Panc1 (cell line): ENCODE measurements at places on chromosomes 1 and 21.
A peak's percentile ranks its signal among the peaks of the same experiment; 100 is the strongest.

DNA sequence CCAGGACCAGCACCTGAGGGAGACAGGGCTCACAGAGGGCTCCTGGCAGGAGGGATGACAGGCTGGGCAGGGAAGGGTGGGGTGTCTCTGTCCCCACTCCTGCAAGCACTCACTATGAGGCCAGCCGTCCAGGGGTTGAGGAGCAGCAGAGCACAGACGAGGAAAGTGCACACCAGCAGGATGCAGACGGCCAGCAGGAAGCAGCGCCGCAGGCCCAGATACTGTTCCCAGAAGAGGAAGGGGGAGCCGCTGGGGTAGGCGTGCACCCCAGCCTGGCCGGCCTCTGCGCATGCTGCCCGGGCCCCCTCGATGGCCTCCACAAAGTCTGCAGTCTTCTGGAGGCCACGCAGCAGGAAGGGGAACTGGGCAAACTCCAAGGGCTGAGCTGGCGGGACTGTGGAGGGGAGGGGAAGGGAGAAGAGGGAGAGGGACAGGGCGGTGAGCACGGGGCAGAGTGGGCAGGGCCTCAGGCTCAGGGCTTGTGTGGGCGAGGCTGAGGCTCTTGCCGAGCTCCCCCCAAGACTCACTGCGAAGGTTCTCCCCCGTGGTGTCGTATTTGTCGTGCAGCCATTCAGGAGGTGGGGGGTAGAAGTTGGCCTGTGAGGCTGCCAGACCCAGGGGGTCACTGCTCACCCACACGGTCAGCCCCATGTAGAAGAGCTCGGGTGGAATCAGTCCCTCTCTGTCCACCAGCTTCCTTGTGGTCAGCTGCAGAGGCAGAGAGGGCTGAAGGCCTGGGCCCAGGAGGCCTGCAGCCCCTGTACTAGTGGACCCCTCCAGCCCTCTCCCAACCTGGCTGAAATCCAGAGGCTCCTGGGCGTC lies 16.5 kb downstream of the PTCH2 start:
- no peak for DNase-seq

DNA sequence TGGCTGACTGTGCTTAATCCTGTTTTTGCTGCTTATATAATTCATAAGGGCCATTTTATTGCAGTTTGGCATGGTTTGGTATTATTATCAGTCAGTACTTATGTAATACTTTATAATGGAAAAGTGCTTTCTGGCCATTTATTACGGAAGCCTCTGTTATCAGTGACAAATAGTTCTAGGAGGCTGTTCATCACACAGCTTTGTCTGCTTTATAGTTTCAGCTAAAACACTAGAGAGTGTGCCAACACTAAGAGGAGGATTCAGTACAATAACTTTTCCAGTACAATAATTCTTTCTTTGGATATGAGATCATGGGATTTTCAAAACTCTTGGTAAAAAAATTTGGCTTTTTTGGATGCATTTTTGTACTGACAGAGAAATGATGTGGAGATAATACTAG lies 102.9 kb upstream of the PTGFR start:
- no peak for DNase-seq

DNA sequence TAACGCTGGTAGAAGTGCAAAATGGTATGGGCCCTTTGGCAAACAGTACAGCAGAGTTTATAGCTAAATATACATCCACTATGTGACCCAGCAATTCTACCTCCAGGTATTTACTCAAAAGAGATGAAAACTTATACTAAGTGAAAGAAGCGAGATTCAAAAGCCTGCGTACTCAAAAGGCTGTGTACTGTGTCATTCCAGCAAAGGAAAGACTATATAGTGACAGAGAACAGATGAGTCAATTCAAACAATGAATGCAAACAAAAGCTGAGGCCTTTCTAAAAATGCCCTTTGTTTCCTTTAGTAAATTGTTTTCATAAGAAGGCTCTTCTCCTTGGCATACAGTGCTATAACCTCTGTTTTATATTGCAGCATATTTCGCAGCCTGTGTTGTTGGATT lies 268.8 kb upstream of the CSF3R start:
- peak; percentile 46 for DNase-seq

GRCh38 chr1:55825461-55825860 lies 610.3 kb upstream of the USP24 start:
- DNase-seq: no peak

- DNase-seq: no peak
Measured at GRCh38 chr1:92728697-92729096, 56.2 kb downstream of the EVI5 start.

- no peak for DNase-seq
Measured at GRCh38 chr1:27668808-27669723, 2.9 kb downstream of the IFI6 start.

DNA sequence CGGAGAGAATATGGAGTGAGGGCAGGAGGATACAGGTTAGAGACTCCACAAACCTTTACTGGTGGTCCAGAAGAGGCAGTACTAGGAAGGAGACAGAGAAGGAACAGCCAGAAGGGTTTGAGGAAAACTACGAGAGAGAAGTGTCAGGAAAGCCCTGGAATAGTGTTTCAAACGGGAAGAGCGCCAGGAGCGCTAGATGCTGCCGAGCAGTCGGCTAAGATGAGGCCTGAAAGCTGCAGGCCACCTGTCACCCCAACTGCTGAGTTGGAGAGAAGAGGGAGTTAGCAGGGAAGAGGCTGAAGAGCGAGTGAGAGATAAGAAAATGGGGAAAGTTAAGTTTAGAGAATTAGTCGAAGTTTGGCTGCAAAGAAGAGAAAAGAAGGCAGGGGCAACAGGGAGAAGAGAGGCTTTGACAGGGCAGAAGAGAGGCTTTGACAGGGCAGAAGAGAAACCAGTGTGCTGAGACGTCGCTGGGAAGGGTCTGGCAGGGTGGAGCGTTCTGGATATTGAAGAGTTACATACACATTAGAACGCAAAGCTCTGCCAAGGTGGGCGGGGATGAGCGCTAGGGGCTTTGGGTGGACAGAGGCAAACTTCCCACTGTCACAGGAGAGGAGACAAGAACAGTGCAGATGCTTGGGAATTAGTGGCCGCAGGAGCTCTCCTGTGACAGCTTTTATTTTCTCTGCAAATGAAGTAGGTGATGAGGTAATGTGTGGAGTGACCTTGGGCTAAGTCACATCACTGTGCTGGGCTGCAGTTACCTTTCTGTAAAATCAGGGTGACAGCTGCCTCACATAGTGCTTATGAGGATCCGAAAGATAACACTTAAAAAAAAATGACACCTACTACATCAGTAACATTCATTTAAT lies 31.2 kb downstream of the PCSK9 start:
- DNase-seq: no peak

- no peak for DNase-seq
Measured at GRCh38 chr1:150561974-150562445, 12.8 kb downstream of the ADAMTSL4 start.

DNA sequence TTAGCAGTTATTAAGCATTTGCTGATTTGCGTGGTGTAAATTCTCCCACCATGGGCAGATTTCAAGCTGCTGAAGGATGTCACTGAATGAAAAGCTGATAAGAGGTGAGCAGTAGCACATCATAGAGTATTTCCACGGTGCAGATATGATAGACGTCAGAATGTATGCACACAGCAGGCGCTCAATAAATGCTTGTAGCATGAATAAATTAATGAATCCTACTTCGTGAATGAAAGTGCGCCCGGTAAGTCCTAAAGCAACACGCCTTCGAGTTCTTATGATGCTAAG lies 510 bp upstream of the UBIAD1 start:
- DNase-seq: no peak
